Stimulated activated CD8-positive, alpha-beta memory T cell treated with anti-CD3 and anti-CD28 coated beads, Interleukin-4, amount 100 ng/mL, for 1 hour (primary cell): ENCODE measurements at places on chromosomes 11 and 22.

GRCh38 chr11:1876361-1877063, 15.2 kb downstream of the PRR33 start:
- no peak for DNase-seq

DNA sequence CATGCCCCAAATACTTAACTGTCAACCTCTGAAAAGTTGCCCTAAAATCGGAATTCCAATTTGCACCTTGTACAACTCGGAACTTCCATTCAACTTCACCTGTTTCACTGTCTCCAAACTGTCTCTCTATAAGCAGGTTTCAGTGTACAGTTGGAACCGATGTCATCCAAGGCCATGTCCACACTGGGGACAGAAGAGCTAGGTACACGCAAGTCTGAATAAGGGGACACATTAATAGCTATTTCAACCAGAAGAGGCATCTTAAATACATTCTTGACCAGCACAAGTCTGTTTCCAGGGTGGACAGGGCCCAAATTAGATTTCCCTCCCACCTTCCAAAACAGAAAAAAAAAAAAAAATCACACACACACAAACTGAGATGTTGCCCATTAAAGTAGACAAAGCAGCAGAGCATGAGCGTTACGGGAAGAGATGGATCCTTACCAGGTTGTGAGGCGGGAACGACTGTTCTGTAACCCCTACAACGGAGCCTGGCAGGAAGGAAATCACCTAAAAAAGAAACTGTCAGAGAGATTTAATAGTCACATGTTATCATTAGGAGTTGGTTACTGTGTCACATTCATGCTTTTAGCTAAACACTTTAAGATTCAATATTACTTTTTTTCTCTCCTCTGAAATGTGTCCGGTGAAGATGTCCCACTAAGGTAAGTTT, 1.7 kb downstream of the CREBZF start:
- DNase-seq: no peak

DNA sequence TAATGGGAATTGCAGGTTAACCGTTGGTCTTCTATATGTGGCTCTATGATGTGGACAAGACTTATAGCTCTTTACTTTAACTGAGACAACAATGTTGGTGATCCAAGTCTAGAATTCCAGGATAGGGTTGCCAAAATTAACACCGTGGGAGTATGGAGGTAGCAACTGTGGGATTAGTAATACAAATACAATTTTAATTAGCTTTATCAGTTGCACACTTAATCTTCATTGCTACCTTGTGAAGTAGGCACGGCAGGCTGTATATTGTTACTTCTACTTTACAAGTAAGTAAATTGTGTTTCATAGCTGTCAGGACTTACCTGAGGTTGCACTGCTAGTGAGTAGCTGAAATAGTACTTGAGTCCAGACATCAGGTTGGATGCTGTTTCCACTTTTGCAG, 21.0 kb downstream of the MTMR3 start:
- DNase-seq: no peak

DNA sequence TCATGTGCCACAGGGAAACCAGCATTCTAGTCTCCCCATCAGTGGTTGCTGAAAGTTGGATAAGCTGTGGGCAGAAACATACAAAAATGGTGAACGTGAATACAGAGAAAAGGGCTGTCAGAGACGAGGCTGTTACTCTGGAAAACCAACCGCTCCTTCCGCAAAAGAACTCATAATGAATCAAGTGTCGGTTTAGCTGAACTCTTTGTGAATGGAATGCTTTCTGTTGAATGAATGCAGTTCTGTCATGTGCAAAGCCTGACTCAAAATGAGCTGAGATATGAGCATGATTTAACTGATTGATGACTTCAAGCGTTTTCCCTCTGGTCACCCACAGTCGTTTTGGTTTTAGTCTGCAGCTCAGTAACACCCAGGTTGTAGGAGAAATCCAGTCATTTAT, 298.3 kb downstream of the ETS1 start:
- DNase-seq: no peak

DNA sequence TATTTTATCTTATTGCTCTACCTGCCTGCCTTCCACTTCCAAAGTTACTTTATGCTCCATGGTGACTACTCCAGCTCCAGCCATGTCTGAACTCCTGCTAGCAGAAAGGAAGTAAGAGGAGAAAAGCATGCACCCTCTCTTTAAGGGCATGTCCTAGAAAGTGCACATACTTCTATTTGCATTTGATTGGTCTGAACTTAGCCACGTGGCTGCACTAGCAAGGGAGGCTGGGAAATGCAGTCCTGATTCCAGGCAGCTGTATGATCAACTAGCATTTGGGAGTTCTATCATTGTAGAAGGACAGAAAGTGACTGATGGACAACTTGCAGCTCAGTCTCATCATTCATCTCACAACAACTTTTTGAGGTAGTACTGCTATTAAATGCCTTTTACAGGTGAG, 515.7 kb downstream of the BUD13 start:
- no peak for DNase-seq

GRCh38 chr11:46072172-46072964, 48.9 kb downstream of the PHF21A start:
- DNase-seq: no peak

- no peak for DNase-seq
Observed at GRCh38 chr11:73382747-73383146, 6.5 kb downstream of the RELT start.

DNA sequence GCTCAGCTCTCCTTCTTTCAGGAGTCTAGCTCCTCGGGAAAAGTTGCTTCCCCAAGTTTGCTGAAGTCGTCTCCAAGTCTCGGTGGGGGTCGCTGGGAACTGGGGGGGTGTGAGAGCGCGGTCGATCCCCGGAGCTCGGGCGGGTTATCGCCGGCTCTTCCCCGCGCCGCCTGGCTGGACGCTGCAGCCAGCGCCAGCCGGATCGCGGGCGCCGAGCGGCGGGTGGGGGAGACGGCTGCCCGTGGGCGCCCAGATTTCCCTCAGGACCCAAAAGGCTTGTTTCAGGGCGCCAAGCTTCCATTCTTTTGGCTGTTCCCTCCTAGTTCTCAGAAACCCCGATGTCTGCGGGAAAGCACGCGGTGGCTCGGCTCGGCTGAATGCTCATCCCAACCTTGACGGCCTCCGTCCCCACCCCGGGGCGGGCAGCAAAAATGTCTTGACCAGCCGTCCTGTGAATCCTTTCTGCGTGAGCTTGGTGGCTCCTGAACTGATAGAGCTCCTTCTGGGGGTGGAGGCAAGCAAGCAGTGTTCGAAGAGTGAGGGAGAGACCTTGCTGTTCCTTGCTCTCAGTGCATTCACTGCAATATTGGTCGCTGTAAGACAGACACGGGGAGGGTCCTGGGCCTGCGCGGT, 1.7 kb downstream of the ZBTB16 start:
- DNase-seq: no peak

DNA sequence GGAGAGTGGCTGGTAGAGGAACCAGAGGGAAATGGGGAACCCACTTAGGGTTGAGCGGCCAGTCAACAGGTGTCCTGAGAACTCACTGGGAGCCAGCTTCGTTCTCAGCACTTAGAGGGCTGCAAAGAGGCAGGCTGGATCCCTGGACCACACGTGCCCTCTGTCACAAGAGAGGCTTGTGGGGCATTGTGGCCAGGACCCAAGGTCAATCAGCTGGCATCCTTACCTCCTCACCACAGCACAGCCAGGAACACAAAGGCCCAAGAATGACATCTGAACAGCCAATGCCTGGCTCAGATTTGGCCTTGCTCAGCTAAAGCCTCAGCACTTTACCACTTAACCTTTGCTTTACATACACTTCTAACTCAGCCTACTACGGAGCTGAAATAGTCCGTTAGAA, 7.4 kb downstream of the MAPK8IP1 start:
- DNase-seq: no peak

DNA sequence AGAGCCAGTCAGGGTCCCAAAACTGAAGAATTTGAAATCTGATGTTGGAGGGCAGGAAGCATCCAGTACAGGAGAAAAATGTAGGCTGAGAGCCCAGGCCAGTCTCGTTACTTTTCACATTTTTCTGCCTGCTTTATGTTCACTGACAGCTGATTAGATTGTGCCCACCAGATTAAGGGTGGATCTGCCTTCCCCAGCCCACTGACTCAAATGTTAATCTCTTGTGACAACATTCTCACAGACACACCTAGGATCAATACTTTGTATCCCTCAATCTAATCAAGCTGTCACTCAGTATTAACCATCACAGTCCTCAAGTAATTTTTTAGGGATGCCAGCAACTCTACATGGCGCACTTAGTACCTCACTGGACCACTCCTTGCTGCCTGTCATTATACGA, 1345.3 kb downstream of the FAM181B start:
- DNase-seq: no peak

- no peak for DNase-seq
Observed at GRCh38 chr22:39486951-39487825, 14.9 kb upstream of the MIEF1 start.

DNA sequence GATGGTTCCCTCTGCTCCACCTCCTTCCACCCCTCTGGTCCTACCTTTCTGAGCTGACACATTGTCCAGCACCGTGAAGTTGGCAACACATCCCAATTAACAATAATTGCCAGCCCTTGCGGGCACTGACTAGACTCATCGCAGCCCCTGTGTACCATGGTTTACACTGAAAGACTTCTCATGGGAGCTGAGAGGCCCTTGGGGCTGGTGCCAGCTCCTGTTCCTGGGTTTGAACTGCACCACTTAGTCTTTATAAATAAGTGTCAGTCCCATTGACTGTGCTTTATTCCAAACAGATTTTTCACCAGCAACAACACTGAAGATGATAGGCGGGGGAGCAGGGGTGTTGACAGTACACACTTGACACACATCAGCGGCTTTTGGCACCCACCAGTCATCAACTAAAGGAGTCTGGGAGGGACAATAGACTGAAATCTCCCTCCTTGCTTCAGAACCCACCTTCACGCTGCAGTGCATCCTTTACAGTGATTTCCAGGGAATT, 447.3 kb downstream of the NTM start:
- no peak for DNase-seq

- no peak for DNase-seq
Observed at GRCh38 chr11:106311531-106312230, 234.2 kb downstream of the AASDHPPT start.

DNA sequence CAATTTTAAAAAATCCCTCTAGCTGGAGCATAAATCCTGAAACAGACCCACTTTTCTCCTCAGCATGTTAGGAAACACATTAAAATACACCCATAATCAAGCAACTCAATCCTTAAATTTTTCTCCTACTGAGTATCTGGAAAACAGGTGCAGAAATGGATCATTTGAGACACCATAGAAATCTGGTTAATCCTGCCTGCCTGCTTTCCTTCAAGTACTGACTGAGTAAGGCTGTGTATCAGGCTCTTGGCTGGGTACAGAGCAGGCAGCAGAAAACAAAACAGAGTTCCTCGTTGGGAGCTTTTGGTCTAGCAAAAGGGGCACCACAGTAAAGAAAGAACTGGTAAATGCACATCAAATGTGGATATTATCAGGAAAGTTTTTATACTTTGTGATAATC, 1.9 kb downstream of the KCNQ1OT1 start:
- DNase-seq: no peak

DNA sequence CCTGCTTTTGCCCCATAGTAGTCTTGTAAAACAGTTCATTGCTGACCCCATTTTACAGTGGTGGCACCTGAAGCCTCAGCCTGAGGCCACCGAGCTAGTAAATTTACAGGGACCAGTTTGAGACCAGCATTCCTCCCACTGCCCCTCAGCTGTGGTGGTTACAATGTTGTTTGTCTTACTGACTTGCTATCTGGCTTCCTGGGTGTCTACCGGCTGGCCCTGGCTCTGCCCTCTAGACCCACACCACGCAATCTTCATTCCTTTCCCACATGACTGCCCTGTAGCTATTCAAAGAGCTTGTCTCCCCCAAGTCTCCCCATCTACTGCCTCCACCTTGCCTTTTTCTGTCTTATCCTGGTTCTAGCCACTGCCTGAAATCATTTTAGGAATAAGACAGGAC, 20.8 kb downstream of the PIK3IP1 start:
- no peak for DNase-seq

- DNase-seq: no peak
Observed at GRCh38 chr11:131510662-131511061, 140.2 kb downstream of the NTM start.

GRCh38 chr22:27811778-27812177, 10.2 kb upstream of the MN1 start:
- DNase-seq: no peak
